ENCODE measurements at places on chromosomes 13 and 19.

DNA sequence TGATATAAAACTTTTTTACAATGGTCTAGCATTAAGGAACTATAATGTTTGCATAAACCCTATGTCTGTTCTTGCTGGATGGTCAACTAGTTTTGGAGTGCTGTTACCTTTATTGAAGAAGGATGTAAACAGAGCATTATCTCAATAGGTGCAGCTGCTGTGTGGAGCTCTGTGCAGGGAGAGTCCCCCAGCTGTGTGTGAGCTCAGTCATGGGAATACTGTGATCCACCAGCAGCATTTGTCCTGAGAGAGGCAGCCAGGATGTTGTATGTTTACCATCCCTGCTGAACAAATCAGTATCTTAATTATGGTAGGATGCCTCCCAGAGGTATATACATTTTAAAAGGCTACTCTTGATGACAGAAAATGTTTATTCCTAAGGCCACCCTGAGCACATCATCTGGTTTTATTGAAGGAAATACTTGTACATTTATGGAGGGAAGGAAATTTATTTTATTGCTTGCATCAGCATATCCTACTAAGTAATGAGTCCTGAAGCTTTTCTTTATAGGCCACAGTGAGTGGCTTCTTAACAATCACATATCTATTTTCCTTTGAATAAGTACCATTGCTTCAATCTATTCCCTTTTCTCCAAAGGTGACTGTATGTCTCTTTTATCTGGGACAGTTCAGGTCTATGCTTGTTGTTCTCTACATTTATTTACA is 11.7 kb downstream of the RAP2A start:
- DNase-seq = no peak

GRCh38 chr19:1109032-1109551 is 5.3 kb downstream of the GPX4 start:
- DNase-seq = no peak

DNA sequence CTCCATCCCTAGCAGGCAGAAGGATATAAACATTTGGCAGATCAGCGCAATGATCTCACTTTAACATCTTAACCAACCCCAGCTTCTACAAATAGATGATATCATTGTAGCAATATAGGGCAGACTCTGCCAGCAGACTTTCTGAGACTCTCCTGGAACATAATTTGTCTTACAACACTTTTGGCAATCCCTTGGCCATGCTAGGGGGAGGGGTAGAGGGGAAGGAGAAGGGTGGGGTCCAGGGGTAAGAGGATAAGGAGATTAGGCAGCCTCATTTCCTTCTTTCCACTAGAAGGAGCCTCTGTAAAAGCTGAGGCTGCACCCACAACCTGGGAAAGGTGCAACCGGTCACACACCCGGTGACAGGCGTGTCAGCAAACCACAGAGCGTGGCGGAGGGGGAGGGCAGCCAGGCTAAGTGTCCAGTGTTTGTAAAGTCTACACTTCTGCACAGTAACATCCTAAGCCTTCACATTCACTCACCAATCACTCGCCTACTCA is 8.7 kb upstream of the UBAC2 start:
- DNase-seq = no peak

DNA sequence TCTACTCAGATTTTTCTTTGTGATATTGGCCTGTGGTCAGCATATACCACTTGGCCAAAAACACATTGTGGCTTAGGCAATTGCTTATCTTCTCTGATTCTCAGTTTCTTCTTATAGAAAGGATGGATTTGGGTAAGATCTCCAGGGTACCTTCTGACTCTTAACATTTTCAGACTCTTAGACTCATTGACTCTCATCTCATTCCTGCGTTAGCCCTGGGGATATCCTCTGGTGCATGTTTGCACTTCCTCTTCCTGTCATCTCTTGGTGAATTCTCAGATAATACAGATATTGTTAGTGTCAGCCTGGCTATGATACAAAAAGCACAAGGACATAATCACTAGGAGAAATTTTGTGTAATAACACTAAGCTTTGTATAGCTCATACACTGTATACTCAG is 492.5 kb upstream of the GPC6 start:
- no peak for DNase-seq

DNA sequence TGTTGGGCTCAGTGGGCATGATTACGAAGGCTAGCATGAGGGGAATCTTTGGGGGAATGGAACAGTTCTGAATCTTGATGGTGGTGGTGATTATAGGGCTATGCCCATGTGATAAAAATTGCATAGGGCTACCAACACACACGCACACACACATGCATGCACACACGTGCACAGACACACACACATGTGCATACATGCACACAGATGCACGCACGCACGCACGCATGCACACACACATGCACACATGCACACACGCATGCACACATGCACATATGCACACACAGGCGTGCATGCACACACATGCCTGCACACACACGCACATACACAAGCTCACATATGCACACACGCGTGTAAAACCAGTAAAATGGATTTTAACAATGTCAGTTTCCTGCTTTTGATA is 85.9 kb downstream of the MUC16 start:
- DNase-seq = no peak

DNA sequence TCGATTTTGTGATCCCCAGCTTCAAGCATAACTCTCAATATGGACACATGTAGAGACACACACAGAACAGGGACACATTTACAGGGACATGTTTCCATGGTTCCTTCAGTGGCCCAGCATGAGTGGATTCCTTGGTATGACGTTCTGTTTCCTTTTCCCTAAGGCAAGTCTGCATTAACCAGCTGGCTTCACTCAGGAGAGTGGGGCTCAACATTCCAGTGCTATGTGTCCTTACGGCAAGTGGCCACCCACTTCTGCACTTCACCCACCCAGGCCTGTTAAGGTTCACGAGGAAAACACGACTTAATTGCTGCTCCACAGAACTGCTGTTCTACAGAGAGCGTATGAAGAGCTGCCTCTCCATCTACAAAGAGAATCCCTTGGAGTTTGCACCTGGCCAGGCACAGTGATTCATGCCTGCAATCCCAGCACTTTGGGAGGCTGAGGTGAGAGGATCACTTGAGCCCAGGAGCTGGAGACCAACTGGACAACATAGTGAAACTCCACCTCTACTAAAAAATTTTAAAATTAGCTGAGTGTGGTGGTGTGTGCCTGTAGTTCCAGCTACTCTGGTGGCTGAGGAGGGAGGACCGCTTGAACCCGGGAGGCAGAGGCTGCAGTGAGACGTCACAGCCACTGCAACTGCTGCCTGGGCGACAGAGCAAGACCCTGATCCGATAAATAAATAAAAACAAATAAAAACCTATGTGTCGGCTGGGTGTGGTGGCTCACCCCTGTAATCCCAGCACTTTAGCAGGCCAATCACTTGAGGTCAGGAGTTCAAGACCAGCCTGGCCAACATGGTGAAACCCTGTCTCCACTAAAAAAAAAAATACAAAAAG is 32.5 kb downstream of the BRD4 start:
- no peak for DNase-seq

- DNase-seq = peak; percentile 27
Measured at GRCh38 chr13:40514802-40515201, 151.6 kb downstream of the FOXO1 start.

GRCh38 chr13:99086267-99087097 is 108.6 kb upstream of the DOCK9 start:
- peak; percentile 22 for DNase-seq

DNA sequence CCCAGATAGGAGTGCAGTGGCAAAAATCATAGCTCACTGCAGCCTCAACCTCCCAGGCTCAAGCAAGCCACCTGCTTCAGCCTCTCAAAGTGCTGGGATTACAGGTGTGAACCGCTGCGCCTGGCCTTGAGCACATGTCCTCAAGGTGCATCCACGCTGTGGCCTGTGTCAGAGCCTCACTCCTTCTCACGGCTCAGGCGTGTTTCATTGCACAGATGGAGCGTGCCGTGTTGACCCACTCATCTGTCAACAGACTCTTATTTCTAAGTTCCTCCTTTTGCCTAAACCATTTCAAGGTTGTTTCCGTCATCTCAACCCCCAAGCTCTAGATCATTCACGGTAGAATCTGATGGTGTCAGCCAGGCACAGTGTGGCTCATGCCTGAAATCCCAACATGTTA is 28.2 kb downstream of the ATP8B3 start:
- DNase-seq = no peak
